Amniotic stem cell (primary cell): ENCODE measurements at places on chromosomes 5 and 9.
A peak's percentile ranks its signal among the peaks of the same experiment; 100 is the strongest.

GRCh38 chr5:6713274-6714225, at the start of gene TENT4A:
Gene TENT4A, plus strand, starts transcription at chr5:6713432. Its CDS starts 552 bp downstream, at chr5:6713984.
- no peak for DNase-seq

- DNase-seq, result peak; percentile 85
These were observed 117.2 kb upstream of the TBCA start for GRCh38 chr5:77893225-77893860.

- DNase-seq, result no peak
These were observed 381.2 kb downstream of the ARHGEF28 start for GRCh38 chr5:74007193-74007592.

DNA sequence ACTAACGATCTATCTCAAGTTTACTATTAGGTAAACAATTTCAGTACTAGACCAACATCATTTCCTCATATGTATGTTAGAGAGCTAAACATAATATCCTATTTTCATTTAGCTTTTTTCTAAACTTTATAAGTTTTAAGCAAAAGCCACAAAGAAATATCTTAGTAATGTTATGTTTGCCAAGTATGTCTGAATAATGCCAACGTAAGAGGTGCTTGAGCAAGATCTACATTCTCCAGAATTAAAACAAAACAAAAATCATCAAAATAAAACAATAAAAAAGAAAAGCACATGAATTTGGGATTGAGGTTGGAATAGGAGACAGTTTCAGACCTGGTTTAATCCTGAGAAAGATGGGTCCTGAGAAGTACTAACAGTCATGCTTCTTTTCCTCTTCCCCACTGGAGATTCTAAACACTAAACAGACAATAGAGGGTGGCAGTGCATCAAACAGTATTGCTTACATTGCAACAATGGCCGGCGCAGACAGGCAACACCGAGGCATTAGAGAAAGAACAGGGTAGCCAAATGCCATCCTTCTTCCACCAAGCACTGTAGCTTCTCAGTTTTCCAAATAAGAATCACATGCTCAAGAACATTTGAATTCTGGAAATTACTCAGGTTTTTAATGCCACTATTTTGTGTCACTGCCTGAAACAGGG, 33.6 kb downstream of the CSNK1A1 start:
- DNase-seq, result no peak

DNA sequence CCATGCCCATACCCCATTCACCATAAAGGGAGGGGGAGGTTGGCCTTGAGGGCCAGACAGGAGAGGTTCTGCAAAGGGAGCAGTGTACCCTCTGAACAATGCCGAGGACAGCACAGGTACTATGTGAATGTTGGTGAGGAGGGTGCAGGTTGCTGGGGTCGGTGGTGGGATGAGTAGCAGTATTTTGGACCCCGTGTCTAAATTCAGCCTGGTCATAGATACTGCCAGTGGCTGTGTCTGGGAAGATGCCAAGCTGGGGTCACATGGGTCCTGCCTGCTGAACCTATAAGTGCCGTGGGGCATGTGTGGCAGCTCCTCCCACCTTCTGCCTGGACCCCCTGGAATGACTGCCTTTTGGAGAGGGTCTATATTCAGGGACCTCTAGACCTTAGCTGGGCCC, 11.4 kb upstream of the SPINK4 start:
- DNase-seq, result no peak

- DNase-seq, result no peak
These were observed 306.6 kb downstream of the ADGRV1 start for GRCh38 chr5:90865180-90865579.

- DNase-seq, result no peak
These were observed 47.0 kb downstream of the LRSAM1 start for GRCh38 chr9:127498298-127498697.

DNA sequence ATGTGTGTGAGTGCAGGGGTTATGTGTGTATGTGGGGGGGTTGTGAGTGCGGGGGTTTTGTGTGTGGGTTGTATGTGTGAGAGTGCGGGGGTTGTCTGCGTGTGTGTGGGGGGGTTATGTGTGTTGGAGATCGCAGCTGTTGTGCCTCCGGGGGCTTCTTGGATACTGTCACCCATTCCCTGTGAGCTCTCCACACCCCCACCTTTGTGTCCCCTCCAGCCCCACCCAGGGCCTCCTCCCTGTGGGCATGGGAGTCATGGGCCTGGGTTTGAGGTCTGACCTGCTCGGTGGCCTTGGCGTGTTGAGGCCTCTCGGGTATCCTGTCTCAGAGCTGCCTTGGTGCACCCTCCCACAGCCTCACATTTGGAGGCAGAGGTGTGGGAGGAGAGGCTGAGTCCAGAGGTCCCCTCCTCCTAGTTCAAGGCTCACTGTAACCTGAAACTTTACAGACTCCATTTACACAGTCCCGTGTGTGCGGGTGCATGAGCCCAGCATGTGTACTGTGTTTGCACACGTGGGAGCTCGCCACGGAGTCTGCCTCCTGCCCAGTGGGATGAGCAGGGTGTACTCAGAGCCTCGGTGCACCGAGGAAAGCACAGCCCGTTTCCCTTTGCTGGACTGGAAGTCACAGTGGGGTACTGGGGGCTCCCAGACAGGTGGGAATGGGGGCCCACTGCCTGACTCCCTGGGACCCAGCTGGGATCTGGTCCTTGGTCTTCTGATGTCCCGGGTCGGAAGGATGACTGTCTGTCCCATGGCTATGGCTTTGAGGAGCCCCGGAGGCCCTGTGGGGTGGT, 43.4 kb downstream of the RXRA start:
- no peak for DNase-seq

GRCh38 chr5:177317959-177318377, 6.3 kb upstream of the MXD3 start:
- peak; percentile 37 for DNase-seq
